Right atrium auricular region (tissue), 2 donors: ENCODE measurements at places on chromosomes 16 and 17.

DNA sequence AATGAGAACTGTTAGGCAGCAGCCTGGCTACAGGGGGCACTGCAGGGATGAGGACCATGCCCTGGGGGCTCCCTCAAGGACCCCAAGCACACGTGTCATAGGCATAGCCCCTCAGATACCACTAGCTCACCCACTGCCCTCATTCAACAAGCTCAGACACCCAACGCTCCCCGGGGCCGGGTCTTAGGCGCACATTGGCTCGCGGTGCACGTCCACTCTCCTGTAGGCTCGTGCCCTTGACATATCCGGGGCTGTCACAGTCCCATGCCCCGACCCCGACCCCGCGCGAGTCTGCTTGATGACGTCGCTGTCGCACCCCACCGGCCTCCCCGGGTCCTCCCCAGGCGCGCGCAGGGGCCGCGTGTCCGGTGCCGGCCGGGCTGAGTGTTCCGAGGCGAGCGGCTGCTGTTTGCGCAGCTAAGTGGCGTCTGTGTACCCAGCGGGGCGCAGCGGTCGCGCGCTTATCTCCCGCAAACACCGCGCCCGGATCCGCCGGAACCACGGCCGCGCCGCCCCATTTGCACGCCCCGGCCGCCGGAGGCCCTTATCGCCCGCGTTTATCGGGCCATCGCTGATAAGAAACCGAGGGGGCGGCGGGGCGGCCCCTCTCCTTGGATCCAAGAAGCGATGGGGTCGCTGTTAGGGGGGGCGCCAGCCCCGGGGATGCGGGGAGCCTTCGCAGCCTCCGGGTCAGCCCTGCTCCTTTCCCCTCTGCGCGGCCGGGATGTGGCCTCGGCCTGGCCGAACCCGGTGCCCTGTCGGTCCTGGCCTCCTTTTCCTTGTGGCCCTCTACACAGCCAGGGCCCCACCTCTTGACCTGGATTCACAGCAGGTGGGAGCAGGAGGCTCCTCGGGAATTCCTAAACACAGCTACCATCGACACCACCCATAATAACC, 20.7 kb upstream of the NAGS start:
- no peak for DNase-seq

GRCh38 chr16:57299009-57299718, 14.7 kb upstream of the PLLP start:
- no peak for DNase-seq

- DNase-seq = no peak
Observed at GRCh38 chr16:89007371-89008249, 30.6 kb upstream of the CBFA2T3 start.

DNA sequence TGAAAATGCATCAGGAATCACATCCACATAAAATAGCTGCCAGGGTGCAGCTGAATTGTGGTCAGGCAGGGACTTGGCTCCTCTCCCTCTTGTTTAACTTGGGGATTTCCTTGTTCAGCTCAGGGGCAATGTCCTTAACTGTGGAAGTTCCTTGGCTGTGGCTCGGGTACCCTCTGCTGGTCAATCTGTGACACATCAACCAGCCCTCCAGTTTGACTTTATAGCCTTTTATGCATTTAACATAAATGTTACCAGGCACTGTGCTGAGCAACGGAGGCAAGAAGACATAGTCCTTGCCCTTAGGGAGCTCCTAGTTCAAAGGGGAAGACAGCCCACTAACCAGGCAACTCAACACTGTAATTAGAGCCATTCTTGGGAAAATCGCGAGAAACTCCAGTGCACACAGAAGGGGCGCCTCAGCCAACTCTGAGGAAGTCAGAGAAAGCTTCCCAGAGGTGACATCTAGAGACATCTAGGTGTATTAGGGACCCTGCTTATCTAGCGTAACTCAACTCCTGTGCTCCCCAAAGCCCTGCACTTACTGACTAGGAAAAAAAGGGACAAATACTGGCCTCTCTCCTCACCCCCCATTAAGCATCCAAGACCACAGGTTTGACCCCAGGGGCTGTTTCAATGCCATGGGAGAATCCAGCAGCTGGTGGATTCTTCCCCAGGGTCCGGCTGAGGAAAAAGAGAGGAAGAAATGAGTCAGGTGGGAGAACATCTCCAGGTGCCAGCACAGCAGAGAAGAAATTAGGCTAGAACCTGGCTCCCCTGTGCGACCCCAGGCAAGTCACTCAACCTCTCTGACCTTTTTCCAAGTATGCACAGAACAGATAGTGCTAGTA, 17.3 kb upstream of the EEF2K start:
- DNase-seq = peak; percentile 80

- DNase-seq = no peak
Observed at GRCh38 chr16:59632276-59632855, 898.2 kb upstream of the GOT2 start.

DNA sequence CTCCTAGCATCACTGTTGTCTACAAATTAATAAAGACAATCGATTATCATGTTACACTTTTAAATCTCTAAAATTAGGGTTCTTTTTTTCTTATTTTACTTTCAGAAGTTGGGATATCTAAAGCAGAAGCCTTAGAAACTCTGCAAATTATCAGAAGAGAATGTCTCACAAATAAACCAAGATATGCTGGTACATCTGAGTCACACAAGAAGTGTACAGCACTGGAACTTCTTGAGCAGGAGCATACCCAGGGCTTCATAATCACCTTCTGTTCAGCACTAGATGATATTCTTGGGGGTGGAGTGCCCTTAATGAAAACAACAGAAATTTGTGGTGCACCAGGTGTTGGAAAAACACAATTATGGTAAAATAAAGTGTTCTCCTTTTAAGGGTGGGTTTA, 2.4 kb downstream of the RAD51C start:
- DNase-seq = no peak

DNA sequence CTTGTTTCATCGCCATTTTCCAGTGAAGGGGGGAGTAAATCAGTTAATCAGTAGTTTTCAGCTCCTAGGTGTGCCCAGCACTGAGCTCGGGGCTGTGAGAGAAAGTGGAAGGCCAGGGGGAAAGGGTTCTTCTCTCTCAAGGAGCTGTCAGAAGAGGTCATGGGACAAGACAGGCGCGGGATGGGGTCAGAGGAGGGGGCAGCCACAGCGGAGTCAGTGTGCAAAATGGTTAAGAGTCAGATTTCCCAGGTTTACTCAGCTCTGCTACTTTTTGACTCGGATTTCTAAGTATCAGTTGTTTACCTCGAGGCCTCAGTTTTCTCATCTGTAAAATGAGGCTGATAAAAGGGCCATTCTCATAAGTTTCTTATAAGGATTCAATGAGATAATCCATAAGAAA, 4.3 kb upstream of the XYLT1 start:
- DNase-seq = peak; percentile 28

- no peak for DNase-seq
Observed at GRCh38 chr17:40850293-40850972, 16.6 kb downstream of the KRT12 start.

- no peak for DNase-seq
Observed at GRCh38 chr16:69566981-69567680, 1.4 kb downstream of the NFAT5 start.

DNA sequence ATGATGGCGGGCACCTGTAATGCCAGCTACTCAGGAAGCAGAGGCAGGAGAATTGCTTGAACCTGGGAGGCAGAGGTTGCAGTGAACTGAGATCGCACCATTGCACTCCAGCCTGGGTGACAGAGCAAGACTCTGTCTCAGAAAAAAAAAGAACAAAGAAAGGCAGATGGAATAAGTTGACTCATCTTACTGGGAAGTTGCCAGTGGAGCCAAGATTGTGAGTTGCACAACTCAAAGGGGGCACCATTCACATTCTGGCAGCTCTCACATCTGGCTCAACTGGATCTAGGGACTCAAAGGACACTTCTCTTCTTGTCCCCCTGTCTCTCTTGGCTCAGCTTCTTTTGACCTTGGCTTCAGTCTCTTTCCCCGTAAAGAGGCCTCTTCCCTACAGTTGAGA, 53.7 kb upstream of the ETV4 start:
- DNase-seq = no peak

DNA sequence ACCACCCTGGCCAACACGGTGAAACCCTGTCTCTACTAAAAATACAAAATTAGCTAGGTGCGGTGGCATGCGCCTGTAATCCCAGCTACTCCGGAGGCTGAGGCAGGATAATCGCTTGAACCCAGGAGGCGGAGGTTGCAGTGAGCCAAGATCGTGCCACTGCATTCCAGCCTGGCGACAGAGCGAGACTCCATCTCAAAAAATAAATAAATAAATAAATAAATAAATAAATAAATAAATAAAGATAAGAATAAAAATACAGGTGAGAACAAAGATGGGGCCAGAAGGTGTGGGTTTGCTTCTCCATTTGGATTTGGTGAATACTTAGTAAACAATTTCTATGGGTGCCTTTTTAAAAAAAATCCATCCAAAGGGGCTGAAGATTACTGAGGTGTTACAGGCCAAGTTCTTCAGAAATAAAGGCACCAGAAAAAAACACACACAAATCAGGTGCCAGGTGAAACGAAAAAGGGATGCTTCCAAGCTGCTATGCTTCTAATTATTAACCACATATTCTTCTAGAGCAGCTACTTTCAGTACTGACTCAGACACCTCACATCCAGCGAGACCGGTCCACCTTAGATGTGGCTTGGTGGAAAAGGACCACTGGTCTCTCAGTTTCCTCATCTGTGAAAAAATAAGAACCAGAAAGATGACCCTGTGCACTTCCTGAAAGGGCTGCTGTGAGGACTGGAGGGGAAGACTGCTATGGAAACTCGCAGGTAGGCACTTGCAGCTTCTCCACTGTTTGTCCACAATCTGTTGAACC, 9.2 kb downstream of the GLYR1 start:
- no peak for DNase-seq

GRCh38 chr16:72221630-72222024, 49.7 kb upstream of the PMFBP1 start:
- no peak for DNase-seq

DNA sequence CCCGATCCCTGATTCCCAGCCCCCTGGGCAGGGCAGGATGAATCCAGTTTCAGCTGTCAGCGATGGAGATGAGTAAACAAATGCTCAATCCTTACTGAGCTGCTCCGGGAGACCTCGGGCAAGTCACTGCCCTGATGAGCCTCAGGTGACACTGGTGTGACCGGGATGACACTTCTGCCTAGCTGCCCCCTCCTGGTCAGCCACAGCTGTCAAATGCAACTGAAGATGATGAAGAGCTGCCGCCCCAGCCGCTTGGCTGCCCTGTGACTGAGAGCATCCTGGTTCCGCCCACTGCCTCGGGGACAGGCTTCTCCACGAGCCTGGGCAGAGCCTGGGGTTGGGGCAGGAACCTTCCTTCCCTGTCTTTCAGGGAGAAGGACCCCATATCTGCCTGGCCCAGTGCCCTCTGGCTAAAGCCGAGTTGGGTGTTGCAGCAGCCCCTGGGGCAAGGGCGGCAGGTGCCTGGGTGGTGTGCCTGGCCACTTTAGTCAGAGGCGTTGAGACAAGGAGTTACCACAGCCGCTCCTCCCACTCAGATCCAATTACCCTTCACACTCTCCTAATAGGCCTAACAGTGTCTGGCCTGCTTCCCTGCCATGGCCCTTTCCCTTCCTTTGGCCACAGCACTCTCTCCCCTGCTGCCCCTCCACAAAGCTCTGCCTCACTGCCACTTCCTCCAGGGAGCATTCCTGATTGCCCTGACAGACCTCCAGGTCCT, 5.5 kb downstream of the CCL17 start:
- DNase-seq = no peak

- no peak for DNase-seq
Observed at GRCh38 chr17:1878419-1879121, 48.8 kb downstream of the RPA1 start.

DNA sequence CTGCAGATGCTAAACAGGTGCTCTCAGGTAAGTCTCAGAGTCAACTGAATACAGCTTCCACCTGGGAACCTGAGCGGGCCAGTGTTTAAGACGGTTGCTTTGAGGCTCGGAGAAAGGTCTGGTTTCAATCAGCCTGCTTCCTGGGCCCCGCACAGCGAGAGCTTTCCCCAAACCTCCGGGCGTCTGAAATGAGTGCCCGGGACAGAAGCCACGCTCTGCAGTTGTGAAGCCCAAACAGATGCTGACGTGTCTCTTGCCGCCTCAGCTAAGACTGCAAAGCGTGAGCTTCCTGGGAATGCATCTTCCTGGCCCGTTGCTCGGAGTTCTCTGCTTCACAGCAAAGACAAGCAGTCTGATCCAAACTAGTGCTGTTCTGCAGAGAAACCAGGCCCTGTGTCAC, 36.7 kb downstream of the PLXDC1 start:
- DNase-seq = no peak

- DNase-seq = no peak
Observed at GRCh38 chr16:64762211-64762610, 359.7 kb downstream of the CDH11 start.
